CD4-positive, alpha-beta T cell treated with Interleukin-4 for 4 hours (primary cell): ENCODE measurements at places on chromosomes 5 and 9.

- DNase-seq, result no peak
Measured at GRCh38 chr9:128125580-128126354, 1.8 kb downstream of the PTGES2 start.

- no peak for DNase-seq
Measured at GRCh38 chr5:38403877-38404635, 145.7 kb downstream of the EGFLAM start.

DNA sequence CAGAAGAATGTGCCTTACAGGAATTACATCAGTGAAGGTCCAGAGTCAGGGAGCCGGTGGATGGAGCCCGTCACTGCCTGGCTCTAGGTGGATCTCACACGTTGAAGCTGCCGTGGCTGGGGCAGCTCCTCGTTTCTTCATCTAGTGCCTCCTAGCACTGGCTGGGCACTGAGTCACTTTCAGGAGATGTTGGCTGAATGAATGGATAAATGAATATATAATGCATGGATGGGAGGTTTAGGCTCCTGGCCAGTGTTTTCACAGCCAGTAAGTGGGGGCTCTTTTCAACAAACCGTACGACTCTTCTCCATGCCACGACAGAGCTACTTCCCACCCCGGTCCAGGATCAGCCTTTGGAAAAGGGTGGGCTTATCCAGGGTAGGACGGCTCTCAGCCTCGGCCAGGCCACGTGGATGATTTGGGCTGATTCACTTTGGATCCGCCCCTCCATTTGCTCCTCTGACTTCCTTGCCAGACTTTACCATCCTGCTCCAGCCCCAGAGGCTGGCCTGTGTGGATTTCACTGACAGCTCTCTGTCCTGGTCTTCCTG, 1.3 kb upstream of the SH3PXD2B start:
- no peak for DNase-seq

- DNase-seq, result no peak
Measured at GRCh38 chr5:61407706-61408270, 75.7 kb downstream of the ZSWIM6 start.

DNA sequence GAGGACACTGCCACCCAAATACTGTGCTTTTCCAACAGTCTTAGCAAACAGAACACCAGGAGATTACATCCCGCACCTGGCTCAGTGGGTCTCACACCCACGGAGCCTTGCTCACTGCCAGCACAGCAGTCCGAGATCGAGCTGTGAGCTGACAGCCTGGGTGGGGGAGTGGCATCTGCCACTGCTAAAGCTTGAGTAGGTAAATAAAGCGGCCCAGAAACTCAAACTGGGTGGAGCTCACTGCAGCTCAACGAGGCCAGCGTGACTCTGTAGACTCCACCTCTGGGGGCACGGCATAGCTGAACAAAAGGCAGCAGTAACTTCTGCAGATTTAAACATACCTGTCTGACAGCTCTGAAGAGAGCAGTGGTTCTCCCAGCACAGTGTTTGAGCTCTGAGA, 28.8 kb downstream of the EPB41L4A start:
- no peak for DNase-seq

DNA sequence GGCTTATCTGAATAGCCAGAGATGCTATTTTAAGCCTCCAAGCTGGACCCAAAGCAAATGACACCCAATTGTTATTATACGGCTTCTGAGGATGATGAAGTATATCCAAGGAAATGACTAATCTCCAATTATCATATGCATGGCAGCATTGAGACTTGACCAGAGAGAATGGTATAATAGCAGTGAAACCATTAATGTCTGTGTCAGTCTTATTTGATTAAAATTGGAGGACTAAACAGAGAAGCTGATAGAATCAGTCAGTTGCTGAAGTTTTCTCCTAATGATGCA, 200.5 kb downstream of the EFNA5 start:
- no peak for DNase-seq

DNA sequence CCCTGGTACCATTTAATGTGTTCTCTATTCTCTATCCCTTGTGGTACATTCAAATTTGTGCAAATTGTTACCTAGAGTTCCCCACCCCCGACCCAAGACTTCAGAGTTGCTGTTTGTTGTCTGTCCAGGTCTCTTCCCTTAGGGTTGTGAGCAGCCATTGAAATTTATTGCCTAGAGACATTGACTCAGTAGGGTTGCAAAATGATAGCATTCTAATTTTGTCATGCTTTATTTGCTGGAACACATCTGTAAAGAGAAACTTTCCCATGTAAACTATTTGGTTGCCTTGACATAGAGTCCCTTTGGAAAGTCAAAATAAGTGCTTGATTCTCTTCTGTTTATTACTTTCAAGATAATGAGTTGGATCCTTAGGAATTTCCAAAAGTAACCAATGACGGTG, 91.7 kb upstream of the KLF9 start:
- DNase-seq, result no peak

DNA sequence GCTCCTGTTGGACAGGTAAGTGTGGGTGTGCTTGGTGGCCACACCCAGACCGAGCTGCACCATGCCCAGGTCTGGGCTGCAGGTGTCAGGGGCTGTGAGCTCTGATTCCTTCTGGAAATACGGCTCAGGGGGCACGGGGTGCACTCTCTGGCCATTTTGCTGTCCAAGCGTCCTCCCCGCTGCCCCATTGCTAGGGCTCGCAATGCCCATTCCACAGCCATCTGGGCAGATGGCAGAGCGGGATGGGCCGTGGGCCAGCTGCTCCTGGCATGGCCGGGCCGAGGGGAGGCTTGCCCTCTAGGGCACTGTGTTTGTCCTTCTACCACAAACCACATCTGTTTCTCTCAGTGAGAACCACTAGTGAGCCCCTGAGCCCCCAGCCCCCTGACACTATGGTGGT, 67.9 kb upstream of the RXRA start:
- DNase-seq, result no peak

- no peak for DNase-seq
Measured at GRCh38 chr5:67028371-67028770, 168.2 kb downstream of the CD180 start.

DNA sequence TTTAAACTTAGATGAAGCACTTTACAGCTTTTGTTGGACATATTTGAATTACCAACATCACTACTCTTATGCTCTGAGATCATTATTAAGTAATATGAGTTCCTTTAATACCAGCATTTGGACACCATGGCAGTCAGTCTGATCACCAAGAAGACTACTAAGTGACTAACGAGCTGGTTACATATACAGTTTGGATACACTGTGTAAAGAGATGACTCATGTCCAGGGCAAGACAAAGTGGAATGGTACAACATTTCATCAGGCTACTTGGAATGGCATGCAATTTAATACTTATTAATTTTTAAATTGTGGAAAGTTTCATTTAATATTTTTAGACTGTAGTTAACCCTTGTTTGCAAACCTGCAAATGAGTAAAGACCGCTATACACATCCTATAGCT, 237.4 kb upstream of the PRDM9 start:
- DNase-seq, result no peak

- no peak for DNase-seq
Measured at GRCh38 chr5:139104577-139105276, 93.4 kb downstream of the SIL1 start.

DNA sequence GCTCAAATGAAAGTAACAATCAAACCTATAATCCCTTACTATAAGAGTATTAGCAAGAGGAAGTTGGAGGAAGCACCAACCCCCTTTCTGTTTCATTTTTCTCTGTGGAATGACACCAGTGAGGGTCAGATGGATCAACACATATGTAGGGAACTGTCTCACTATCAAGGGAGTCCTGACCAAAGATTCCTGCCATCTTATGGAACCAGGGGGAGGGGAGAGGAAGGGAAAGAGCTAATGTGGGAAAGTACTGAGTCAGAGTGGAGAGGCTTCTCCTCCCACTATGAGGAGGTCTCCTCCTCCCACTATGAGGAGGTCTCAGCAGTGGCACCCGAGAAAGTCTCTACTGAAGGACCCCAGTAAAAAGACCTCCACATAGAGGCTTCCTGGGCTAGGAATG, 73.3 kb upstream of the PCSK1 start:
- DNase-seq, result no peak

DNA sequence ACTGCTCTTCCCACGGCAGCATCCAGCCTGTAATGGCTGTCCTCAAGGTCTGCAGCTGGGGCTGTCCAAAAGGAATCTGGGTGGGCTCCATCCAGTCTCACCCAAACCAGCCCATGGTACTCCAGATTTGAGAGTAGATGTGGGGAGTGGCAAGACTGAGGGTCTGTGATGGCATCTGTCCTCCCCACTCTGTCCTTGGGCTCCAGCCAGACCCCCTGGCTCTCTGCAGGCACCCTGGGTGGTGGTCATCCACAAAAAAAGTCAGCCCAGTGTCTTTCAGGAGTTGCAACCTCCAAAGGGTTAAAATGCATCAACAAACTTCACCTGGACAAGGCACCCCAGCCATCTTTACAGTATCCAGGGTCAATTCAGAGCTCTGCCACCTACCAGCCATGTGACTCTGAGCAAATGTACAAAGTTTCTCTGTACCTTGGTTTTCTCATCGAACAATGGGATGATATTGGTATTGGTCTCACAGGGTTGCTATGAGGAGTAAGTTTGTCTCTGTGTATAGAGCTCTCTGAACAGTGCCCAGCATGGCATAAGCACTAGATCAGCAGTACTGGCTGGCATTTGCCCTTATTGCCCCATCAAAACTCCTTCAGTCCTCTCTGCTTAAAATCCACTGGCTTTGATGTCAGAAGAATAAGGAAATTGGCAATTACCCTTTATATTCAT, 7.3 kb upstream of the S1PR3 start:
- DNase-seq, result no peak

DNA sequence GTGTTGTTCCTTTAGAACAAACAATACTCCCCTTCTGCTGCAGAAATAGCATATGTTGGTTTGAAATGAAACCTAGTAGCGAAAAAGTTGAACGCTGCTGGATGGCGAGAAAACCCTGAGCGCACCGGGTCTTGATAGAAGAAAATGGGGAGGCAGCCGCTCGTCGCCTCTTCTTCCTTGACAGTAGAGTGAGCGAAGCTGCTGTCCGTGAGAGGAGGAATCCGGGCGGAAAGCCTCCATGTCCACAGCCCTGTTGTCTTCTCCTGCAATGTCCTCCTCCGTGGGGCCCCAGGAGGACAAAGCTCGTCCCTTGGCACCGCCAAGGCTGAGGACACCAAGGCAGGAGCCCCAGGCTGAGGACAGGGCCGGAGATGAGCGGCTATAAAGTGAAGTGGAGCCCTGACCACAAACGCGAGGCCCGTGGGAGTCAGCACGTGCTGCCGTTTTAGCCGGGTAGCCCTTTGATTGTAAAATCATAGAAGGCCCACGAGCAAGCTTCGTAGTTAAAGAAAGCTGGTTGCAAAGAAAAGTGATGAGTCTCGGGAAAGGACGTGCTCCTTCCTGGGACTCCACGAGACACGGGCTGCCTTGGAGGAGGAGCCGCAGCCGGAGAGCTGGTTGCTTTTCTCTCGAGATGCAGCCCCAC, 35.6 kb downstream of the MRPL36 start:
- DNase-seq, result no peak

GRCh38 chr9:108552459-108553040, 303.2 kb downstream of the ACTL7B start:
- DNase-seq, result no peak

DNA sequence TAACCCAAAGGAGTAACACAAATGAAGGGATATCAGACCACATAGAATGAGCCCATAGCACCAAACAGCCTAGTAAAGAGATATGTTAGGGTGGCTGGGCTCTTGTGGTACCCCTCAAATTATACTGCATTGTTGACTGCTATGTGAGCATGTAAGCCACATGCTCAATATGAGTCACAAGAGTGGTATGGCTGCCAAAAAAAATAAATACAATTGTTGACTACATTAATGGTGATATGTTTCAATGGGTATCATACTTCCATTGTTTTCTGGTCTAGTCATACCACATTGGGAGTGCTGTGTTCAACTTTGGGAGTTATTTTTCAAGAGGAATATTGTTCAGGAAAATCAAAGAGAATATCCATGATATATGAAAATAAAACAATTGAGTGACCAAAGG, 162.4 kb upstream of the PIK3R1 start:
- DNase-seq, result no peak

- peak; percentile 22 for DNase-seq
Measured at GRCh38 chr5:146447734-146448380, 724 bp downstream of the TCERG1 start.

- no peak for DNase-seq
Measured at GRCh38 chr5:66741394-66741793, 145.2 kb downstream of the MAST4 start.

- DNase-seq, result no peak
Measured at GRCh38 chr5:181109489-181110013, 21.4 kb downstream of the OR2V1 start.

DNA sequence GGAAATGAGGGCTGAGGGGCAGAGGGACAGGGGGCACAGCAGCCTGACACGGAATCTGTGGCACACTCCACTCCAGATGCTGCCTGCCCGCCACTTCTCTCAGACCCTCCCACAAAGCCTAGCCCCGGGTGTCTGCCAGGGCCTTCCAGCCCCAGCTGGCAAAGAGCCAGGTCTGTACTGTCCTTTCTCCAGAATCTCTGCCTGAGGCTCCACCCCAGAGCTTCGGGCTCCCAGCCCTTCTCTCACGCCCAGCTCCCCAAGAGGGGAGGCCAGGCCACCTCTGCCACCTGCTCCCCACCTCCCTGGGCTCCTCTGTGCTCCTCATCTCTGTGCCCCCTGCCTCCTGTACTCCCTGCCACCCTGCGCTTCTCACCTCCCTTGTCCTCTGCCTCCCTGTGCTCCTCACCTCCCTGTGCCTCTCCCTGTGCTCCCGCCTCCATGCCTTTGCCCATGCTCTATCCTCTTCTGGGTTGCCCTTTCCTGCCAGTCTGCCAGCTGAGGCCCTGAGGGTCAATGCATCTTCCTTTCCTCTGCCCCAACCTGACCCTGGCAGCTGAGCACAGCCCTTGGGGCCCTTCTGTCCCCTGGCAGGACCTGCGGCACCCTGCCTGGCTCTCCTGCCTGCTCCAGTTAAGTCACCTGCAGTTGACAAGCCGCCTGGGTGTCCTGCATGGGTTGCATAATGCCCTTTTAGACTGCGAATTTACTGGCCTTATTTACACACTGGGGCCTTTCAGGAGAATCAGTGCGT, 36.4 kb downstream of the RASGEF1C start:
- no peak for DNase-seq

DNA sequence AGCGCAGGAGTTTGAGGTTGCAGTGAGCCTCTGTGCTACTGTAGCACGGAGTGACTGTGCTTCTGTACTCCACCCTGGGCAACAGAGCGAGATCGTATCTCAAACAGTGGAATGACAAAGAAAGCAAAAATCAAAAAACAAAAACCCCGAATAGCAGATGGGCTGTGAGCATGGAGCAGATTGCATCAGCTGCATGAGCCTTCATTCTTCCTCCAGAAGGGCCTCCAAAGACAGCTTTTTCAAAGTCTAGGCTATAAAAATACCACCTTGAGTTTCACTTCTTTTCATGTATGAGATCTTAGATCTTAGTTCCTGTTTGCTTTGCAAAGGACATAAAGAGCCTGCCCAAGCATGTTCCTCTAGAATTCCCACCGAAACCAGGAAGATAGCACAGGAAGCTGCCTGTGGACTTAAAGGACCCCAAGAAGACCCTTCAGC, 15.0 kb upstream of the HSPB3 start:
- DNase-seq, result no peak
